Fibroblast of skin of right quadriceps (primary cell): ENCODE measurements at places on chromosomes 2 and 18.

DNA sequence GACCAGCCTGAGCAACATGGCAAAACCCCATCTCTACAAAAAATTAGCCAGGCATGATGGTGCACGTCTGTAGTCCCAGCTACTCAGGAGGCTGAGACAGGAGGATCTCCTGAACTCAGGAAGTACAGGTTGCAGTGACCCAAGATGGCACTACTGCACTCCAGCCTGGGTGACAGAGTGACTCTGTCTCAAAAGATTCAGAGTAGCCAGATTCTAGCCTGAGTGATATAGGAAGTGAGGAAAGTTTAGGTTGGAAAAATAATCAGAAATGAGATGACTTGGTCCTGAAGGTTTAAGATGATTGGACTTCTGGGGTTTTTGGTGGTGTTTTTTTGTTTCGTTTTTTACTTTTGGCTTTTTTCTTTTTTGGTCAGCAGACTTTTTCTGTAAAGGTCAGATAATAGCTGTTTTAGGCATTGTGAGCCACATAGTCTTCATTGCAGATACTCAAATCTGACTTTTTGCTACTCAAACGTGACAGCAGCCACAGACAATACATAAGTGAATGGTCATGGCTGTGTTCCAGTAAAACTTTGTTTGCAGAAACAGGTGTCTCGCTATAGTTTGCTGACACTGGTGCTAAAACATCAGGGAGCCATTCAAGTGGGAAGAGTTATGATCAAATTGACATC, 104.1 kb upstream of the UBXN4 start:
- no peak for DNase-seq

GRCh38 chr2:86226070-86226469, 26.8 kb downstream of the MRPL35 start:
- no peak for DNase-seq

DNA sequence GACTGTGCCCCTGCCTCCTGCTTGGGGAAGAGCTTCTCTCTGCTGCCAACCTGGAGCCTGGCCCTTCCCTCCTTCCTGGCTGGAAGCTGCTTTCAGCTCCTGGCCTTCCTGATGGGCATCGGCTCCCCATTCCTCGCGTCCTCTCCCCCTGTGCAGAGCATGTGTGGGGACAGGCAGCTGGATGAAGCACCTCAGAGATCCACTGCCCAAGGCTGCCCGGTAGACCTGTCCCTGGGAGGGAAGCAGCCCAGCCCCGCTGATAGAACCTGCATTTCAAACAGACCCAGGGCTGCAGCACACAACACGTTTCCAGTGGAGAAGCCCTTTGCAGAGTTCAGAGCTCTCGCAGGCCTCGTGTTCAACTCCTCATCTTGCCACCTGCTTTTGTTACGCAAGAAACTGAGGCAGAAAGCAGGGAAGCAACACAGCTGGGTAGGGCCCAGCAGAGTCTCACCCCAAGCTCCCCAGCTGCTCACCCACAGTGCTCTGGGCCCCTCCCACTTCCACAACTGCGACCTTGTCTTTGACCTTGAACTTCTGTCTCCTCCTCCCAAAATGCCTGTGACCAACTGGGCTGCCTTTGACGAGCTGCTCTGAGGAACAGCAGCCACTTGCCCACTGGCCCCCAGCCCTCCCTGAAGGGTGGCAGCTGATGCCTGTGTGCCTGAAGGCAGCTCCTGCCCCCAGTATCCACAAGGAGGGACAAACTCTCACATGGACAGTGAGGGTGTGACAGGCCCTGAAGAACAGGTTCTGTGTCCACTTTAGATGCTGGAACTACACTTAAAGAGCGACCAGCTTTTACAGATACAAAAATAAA, 65.5 kb downstream of the PARD6G start:
- DNase-seq, result no peak

GRCh38 chr2:71498261-71498701, 44.9 kb downstream of the DYSF start:
- peak; percentile 82 for DNase-seq

GRCh38 chr2:65317841-65318240, 90.2 kb downstream of the ACTR2 start:
- DNase-seq, result no peak

- DNase-seq, result no peak
These were observed 66.5 kb downstream of the KCTD18 start for GRCh38 chr2:200443376-200443775.

DNA sequence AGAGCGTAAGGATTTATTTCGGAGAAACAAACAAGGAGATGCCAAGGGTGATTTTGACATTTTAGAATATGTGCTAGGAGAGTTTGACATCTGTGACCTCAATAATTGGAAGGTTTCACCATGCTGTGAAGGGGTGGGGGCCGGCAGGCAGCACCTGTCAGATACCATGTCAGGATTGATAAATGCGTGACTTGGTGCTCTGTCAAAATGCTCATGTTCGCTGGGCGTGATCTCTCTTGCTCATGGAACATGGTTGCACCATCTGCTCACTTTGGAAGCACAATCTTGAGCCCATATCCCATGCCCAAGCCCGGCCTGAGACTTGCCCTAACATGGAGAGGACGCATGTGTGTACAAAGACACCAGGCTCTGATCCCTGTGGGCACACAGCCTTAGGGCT, 347.6 kb downstream of the RNF144A start:
- DNase-seq, result no peak

- DNase-seq, result peak; percentile 9
These were observed 345.3 kb upstream of the CDH20 start for GRCh38 chr18:60987963-60988362.

- no peak for DNase-seq
These were observed 201.3 kb downstream of the TGIF1 start for GRCh38 chr18:3651266-3651665.

DNA sequence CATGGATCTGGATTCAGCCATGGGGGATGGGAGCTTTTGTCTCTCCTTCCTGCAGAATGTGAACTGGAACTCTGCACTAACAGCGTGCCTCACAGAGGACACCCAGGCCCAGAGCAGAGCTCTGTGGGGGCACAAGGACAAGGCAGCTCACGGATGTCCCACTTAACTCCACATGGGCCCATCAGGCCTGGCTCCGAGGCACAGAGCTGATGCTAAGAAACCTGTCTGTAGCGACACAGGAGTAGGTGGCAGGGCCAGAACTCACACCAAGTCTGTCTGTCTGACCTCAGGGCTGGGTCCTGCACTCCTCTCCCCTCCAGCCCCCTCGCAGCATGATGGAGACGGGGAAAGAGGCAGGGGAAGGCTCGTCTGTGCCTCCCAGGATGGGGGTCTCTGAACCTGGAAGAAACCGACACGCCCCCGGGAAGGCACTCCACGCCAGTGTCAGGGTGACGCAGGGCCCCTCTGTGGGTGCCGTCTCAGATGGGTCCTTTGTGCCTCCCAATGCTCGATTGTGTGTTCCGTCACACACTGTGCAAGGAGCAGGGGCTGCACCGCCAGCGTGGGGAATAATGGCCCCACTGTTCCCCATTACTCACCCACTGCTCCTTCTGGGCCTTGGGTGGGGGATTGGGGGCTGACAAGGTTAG, 36.6 kb downstream of the FAM178B start:
- DNase-seq, result no peak

DNA sequence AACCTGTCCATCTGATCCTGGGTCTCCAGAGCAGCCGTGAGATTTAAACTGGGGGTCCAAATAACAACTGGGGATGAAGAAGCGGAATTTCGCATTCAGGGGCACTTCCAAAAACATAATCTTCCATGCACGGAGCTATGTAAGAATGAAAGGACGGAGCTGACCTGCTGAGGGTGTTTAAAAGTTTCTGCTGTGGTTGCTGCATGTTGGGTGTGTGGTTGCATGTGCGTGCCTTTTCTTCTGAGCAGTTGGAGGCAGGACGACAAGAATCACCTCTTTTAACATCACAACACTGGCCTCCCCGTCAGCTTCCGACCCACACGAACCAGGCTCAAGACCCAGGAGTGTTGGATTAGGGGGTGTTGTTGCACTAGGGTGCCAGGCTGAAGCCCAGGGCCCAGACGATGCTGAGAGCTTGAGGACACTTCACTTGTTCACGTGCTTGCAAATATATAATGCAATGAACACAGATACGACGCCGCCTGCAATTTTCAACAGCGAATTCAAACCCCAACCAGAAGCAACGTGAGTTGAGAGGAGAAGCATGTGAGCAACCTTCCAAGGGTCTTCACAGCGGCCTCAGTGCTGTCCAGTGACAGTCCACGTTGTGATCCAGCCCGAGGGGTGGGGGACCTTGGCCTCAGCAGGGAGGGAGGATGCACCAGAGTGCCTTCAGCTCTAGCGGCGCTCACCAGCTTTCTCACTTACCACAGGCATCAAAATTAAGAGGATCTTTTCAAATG, 76.0 kb upstream of the SALL3 start:
- no peak for DNase-seq

- no peak for DNase-seq
These were observed 3.7 kb upstream of the TGFA start for GRCh38 chr2:70557171-70557838.

DNA sequence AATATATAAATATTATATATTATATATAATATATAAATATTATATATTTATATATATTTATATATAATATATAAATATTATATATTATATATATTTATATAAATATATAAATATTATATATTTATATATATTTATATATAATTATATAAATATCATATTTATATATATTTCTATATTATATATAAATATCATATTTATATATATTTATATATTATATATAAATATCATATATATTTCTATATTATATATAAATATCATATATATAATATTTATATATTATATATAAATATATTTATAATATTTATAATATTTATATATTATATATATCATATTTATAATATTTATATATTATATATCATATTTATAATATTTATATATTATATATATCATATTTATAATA, 321.4 kb downstream of the CDH2 start:
- no peak for DNase-seq

- DNase-seq, result peak; percentile 9
These were observed 294.3 kb upstream of the KCNH7 start for GRCh38 chr2:163132850-163133249.

DNA sequence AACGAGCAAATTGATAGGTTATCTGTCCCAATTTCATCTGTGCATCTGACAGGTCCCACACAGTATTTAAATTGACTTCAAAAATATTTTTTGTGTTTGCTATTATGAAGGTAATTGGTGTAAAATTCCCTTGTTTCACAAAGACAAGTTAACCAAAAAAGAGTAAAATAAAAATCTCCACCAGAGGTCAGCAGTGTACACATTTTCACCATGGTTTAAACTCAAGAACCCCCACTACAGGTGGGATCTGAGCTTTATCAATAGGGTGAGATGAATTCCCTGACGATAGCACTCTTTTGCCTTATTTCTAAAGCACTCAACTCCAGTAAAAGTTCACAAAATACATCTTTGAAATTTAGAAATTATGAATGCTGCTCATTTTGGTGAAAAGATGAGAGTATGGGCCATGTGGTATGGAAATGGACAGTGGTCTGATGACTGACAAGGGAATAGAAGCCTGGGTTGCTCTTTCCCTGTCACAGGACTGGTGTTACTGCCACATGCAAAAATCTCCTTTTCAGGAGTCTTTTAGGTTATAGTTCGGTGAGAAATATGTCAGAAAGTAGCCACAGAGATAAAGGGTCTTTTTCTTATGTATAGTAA, 68.0 kb downstream of the SERPINB8 start:
- peak; percentile 22 for DNase-seq

DNA sequence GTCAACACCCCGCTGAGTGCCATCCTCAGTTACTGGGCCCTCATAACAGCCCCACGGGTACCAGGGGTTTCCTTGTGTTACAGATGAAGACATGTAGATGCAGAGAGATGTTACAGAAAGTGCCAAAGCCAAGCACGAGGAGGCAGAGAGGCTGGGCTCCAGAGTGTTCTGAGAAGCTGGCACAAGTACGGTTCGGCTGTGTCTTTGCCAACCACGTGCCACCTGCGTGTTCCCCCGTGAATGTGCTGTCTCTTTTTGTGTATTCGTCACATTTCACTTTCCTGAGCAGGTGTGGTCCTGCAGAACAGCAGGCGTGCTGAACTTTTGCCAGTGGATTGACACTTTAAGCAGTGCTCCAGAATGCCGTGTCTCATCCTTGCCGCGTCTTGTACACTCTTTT, 124.6 kb downstream of the NCK2 start:
- no peak for DNase-seq

- no peak for DNase-seq
These were observed 256.4 kb downstream of the SS18 start for GRCh38 chr18:25834061-25834460.

GRCh38 chr18:54089749-54090459, 134.6 kb downstream of the MBD2 start:
- DNase-seq, result no peak

DNA sequence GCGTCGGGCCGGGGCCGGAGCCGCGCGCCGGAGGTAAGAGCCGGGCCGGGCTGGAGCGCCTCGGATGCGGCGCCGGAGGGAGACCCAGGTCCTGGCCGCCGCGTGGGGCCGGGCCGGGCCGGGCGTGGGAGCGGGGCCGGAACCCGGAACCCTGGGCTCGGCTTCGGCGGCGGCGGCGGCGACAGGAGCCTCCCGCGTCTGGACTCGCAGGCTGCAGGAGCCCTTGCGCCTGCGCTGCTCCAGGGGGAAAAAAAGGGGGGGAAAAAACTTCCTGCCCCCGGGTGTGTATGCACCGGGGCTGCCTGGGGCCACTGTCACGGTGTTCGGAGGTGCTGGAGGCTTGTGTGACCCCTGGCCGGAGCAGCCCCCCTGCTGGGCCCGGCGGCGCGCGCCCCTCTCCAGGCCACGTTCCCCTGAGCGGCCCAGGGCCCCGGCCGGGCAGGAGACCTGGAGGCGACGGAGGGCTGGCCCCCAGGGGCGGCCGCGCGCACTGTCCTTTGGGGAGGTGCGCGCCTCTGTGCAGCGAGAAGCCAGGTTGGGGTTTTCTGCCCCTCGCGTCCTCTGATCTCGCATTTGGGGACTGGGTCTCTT, 864 bp downstream of the KLHL29 start:
- no peak for DNase-seq

DNA sequence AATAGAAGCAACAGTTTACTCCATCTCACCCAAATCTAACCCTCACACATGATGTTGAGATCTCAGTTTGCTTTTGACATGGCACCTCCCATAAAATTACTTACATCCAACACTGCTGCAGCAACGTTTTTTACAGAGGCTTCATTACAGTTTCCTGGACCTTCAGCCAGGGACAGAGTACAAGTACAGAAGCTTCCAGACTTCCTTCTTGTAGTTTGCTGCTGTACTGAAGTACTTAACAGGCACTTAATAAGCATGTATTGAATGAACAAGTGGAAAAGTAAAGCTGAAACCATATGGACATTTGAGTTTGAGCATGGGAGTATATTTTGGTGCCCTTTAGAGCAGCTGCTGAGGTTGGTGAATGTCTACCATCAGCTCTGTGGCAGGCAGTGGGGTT, 514.2 kb downstream of the PTPRM start:
- no peak for DNase-seq

GRCh38 chr2:241083091-241083415, 19.0 kb downstream of the MTERF4 start:
- DNase-seq, result no peak
